ENCODE measurements at places on chromosomes 2 and 18.

DNA sequence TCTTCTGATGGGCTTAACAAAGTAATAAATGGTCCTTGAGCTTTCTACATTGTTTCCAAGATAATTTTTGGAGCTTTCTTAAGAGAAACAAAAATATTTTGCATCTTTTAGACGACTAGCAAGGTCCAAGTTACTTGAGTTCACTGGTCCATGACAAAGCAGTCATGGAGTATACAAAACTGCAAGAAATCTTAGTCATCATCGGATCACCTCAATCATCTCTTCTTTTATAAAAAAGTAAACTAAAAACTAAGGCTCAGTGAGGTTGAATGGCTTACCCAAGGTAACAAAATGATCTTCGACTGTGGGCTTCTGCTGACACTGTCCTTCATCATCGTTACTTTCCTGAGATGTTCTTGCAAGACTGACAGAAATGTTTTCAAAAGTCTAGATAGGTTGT, 11.9 kb downstream of the FIGN start:
- no peak for DNase-seq

DNA sequence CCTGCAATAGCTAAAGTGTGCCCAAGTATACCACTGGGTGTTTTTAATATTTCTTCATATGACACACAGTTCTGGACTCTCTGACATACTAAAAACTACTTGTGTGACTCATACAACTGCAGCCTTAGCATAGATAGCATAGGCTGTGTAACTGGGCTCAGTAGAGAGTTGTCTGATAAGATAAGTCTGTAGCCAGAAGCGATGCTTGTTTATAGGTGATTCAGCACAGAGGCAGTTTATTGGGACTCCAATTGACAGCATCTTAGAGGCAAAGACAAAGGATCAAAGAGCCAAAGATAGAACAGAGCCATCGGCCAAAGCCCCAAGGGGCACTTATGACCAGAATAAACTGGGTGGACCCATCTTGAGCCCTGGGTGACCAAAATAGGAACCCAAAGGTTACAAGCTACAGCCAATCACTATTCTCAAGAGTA, 42.3 kb downstream of the AAK1 start:
- no peak for DNase-seq

DNA sequence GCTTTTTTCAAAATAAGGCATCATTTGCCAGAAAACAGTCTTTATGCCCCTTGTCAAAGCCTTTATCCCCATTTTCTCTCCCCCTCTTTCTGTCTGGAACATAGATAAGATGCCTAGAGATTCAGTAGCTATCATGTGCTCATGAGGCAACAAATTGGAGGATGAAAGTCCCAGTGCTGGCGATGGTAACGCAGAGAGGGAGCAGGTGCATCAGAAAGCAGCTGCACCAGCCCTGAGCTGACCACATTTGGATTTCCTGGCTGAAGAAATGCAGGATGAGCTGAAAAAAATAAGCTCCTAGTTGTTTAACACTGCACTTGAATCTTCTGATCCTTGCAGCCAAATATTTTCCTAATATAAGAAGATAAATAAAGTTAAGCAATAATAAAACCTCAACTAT, 48.0 kb downstream of the LOXHD1 start:
- DNase-seq = no peak

- DNase-seq = no peak
These were observed 49.2 kb upstream of the KCNG2 start for GRCh38 chr18:79748321-79749180.

GRCh38 chr18:29225351-29225750, 1048.4 kb upstream of the CDH2 start:
- no peak for DNase-seq

- no peak for DNase-seq
These were observed 2.5 kb downstream of the SP3 start for GRCh38 chr2:173962583-173963110.

DNA sequence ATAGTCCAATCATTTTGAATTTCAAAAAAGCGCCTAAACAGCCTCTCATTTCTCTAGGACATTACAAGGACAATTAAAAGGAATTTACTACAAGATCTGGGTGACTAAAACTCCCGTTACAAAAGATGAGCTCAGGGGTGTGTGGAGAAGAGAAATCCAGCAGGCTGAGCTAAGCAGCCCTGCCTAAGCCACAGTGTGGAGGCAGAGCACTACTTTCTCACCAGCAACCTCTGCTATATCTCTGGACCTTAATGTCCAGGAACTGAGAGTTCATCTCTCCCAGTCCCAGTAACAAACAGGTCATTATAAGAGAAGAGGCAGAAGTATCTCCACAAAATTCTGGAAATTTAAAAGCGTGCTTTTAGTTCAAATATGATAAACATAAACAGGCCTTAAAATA, 18.9 kb upstream of the ANKRD62 start:
- DNase-seq = no peak
